ENCODE measurements at places on chromosomes 12 and 14.

DNA sequence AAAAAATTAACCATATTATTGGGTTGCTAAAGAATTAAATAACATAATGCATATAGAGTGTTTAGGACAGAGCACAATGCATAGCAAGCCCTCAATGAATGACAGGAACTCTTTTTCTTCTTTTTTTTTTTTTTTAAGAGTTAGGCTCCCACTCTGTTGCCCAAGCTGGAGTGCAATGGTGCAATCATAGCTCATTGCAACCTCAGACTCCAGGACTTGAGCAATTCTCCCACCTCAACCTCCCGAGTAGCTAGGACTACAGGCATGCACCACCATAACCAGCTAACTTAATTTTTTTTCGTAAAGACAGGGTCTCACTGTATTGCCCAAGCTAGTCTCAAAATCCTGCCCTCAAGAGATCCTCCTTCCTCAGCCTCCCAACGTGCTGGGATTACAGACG, 20.5 kb upstream of the MTERF2 start:
- DNase-seq, result no peak

GRCh38 chr14:81727218-81727617, 193.6 kb upstream of the SEL1L start:
- DNase-seq, result no peak

DNA sequence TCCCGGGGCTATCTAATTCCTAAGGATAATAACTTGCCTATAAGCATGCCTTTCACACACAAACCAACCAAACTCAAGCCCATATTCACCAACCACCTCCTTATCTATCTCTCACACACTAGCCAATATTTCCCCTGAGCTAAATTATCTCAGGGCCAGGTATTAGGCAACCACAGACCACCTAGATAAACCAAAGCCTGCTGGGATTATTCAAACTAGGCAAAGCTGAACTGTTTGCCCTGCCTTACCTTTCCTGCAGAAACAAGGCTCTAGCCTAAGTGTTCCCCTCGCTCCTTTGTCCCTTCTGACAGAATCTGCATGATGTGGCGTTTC, 114.7 kb upstream of the EEA1 start:
- no peak for DNase-seq

GRCh38 chr12:57883700-57884099, 37.2 kb upstream of the CTDSP2 start:
- DNase-seq, result no peak

DNA sequence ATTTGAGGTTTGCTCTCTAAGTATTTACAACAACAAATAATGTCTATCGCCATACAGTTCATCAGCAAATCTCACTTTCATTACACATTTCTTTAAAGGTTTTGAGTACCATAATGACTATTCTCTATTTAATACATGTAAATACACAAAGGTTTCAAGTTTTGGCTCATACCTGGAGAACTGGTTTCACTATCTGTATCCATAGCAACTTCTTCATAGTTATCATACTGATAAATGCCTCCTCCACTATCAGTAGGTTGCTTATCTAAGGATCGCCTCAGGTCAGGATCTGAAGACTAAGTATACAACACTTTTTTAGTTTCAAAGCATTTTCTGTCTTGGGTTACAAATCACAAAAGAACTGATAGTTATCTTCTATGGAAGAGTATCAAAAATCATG, 21.4 kb downstream of the ZFC3H1 start:
- DNase-seq, result no peak

GRCh38 chr14:23296012-23296777, 6.5 kb downstream of the PPP1R3E start:
- no peak for DNase-seq
